ENCODE measurements at places on chromosomes 1 and 21. TPM values are rescaled to one million over a fixed set of nuclear protein-coding genes. Genes with fewer than 3 reads are reported as not detected.

DNA sequence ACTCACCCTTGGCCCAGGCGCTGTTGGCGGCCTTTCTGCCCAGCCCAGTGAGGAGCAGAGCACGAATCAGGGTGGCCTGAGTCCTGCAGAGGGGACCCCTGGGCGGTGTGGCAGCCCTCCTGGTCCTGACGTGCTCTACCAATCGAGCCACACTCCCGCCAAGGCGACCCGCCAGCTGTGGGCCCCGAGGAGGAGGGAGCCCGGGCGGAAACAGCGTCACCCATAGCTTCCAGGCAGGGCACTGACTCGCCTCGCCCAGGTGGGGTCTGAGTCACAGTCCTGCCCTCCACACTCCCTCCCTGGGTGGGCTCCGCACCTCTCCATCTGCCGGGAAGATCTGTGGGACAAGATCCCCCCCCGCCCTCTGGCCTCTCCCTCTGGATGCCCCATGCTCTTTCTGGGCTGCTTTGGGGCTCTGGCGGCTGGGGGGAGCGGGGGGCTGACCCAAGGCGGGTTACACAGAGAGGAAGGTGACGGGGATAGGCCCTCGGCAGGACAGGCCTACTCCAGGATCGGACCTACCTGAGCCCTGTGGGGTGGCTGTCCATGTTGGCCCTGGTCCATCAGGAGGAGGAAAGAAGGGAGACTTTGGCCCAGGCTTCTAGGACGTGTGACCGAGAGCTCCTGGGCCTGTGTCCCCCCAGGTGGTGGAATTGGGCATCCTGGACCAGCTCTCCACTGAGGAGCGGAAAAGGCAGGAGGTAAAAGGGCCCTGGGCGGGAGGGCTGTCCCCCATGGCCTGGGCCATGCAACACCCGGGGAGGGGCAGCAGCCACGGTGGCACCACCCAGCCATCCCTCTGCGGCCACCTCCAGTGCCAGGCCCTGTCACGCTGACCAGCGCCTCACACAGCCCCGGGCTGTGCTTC, 14.0 kb downstream of the ARHGEF16 start:
- peak; percentile 90 for DNase-seq

Gene NHLH1
- not detected for total RNA-seq

GRCh38 chr1:234720709-234721441, 110.9 kb upstream of the IRF2BP2 start:
- DNase-seq, result no peak

Gene TMEM52
- 0.33 TPM for total RNA-seq

DNA sequence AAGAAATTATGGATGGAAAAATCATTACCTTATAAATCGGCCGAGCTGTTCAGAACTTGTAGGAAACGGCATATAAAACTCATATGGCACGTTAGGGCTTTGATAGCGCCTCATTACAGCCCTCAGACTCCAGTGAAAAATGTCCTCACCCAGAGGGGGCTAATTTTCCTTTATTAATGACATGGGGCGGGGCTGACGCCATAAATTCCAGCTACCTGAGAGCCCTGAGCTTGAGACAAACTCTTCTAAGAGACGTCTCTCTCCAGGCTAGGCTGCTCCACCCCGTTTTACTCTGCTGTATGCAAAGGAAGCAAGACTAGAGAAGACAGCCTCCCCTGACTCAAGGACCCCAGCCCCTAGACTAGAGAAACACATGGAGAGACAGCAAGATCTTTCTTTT, 149.4 kb downstream of the TRABD2B start:
- DNase-seq, result no peak
